ENCODE measurements at places on chromosomes 2 and 18.

DNA sequence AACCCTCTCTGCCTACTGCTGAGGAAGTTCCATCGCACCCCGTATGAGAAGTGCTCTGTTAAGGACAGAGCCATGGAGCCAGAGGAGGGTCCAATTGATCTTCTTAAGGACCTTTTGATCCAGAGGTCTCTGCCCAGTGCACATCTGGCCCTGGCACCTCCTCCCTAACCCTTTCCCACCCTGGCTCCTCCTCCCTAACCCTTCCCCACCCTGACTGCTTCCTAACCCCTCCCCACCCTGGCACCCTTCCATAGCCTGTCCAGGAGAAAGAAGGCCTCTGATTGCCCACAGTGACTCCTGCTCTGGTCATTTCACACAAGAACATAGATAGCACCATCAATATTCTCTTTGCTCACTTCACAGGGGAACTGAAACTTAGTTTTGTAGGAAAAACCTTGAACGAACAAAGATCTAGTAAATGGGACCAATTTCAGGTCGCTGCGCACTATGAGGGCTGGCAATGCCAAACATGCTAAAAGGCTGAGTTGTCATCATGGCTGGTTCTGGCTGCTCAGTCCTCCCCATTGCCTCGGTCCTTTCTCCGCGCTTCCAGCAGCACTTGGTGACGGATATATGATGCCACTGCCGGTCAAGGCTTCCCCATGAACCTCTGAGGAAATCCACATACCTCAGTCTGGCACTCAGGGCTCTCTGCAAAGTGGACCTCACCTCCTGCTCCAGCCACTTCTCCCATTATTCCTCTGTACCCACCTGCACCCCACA is 49.2 kb downstream of the PKDCC start:
- DNase-seq, result no peak

DNA sequence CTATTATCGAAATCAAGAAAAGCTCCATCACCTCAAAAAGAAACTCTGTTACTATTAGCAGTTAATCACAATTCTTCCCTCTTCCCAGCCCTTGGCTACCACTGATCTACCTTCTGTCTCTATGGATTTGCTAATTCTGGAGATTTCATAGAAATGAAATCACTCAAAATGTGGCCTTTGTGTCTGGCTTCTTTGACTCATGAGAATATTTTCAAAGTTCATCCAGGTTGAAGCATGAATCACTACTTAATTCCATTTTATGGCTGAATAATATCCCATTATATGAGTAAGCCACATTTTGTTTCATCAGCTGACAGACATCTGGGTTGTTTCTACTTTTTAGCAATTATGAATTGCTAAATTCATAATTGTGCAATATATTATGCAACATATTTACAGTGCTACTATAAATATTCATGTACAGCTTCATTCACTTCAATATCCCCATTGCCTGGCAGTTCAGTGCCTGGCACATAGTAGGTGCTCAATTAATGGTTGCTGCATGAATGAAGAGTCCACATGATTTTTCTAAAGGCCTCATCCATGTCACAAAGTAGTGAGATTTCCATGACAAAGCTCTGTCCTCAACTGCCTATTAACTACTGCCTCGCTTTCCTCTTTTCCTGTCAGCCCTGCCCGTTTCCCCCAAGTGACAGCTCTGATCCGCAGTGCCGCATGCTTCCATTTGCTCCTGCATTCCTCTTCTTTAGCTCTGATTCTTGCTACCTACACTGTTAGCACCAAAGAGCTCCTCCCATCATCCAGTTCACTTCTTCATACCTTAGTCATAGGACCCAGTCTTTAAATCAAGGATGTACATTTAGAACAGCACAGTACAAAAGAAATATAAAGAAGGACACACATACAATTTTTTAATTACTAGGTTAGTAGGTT is 32.8 kb downstream of the CCDC93 start:
- DNase-seq, result no peak

DNA sequence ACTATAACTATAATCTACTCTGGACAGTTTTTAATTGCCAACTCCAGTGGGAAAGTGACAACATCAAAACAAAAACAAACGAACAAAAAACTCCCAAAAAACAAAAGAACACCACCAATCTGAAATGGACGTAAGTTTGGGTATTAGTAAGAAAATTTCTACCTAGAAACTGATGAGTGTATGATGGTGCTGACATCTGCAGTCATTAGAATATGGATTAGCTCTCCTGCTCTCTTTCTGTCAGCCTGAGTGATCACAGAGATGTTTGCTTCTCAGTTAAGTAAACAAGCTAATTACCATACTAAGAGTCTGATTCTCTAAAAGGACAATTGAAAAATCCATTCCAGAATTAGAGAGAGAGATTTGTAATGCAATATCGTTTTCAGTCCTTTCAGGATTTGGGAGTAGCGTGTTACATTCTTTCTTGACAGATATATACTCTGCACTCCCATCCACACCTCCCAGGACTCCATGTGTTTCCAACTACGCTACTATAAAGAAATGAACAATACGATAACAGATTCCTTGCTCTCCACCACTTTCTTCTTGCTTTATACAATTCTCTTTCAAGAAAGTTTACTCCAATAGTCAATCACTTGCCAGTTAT is 1347.4 kb upstream of the PIK3C3 start:
- DNase-seq, result no peak

DNA sequence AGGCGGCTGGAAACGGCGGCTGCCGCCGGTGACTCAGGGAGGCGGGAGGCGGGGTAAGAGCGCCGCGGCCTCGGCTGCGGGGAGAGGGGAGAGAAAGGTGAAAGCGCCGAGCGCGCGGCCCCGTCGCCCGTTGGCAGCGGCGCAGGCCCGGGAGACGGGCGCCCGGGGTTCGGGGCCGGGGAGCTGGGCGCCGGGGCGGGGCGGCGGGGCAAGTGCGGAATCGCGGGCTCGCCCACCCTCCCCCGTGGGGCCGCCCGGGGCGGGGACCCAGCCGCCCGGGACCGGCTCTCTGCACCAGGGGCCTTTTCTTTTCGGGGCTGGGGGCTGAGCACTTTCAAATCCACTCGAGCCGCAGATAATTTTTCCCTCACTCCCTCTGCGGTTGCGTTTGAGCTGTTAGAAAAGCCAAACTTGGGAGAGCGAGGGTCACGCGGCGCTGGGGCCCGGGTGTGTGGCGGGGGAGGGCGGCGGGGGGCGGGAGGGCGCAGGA is 266 bp downstream of the KDM3A start:
- no peak for DNase-seq

DNA sequence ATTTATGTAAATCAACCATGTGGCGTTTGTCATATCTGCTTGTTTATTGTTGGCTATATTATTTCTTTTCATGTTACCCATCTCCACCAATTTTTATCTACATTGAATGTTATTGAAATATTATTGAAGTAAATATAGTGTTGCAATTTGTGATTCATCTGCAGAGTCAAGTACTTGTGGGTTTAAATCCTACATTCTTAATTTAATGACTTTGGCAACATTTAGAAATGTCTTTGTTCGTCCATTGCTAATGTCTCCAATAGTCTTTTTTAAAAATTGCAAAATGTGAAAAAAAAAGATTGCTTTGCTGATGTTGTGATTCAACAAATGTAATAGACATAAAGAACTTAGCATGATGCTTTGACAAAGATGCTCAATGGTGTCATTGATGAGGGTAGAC is 1572.8 kb upstream of the PIK3C3 start:
- no peak for DNase-seq

GRCh38 chr18:36780748-36781147 is 48.1 kb downstream of the TPGS2 start:
- DNase-seq, result no peak

GRCh38 chr18:41543815-41544214 is 411.2 kb upstream of the PIK3C3 start:
- no peak for DNase-seq

All from HuH-7 (cell line).